LoVo (cell line): ENCODE measurements at places on chromosomes 5 and 9.

GRCh38 chr5:139743001-139743771 is 52.4 kb upstream of the PSD2 start:
- DNase-seq, result no peak

DNA sequence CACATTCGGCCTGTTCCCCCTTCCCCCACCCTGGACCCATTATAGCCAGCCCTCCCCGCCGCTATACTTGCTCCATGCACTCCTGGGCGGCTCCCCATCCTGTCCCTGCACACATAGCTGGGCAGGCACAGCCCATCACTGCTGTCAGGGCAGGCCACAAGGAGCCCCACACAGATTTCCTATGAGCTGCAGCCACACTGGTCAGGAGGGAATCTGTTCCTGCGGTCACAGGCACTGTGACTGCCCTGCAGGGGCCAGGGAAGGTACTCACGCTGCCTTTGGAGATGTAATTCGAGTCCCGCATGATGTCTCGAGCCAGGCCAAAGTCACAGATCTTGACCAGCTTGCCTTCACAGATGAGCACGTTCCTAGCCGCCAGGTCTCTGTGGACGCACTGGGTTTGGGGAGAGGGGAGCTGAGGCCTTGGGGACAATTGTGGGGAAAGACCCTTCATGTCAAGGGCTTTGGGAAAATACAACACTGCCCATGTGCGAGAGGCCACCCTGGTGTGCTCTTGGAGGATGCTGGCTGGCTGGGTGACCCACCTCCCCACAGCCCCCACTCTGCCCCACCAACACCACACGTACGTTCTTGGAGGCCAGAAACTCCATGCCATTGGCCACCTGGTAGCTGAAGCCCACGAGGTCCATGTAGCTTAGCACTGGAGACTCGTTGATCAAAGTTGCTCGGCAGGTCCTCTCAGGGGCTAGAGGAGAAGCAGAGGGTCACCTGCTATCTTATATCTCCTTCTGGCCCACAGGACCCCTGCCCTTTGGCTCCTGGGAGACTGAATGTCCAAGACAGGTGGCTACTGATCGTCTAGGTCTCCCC is 34.5 kb upstream of the CSF1R start:
- no peak for DNase-seq

DNA sequence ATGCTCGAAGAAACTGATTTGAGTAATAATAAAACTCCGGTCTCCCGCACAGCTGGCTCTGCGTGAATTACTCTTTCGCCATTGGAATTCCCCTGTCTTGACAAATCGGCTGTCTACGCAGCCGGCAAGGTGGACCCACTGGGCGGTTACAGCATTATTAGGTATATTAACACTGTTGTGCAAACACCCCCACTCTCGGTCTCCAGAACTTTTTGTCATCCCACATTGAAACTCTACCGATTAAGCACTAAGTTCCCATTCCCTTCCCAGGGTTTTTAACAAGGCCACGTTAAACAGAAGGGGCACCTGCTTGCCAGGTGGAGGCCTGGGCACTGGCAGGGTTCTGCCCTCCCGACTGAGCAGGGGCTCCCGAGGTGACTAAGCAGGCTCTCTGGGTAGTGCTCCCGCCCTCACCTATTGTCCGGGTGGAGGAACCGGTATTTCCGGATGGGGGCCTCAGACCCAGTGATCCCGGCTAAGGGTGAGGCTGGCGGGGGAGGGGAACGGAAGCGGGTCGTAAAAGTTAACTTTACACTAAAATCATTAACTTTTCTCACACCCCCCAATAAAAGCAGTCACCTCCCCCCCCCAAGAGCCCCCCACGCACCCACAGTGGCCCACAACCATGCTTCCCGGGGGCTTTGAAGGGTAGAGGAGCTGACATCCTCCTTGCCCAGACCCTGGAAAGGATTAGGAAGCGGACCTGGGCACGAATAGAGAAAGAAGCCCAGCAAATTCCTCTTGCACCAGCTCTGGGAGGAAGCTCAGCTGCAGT is 53.5 kb upstream of the TJP2 start:
- peak; percentile 91 for DNase-seq

- DNase-seq, result peak; percentile 87
Observed at GRCh38 chr5:14035859-14036503, 91.5 kb upstream of the DNAH5 start.

DNA sequence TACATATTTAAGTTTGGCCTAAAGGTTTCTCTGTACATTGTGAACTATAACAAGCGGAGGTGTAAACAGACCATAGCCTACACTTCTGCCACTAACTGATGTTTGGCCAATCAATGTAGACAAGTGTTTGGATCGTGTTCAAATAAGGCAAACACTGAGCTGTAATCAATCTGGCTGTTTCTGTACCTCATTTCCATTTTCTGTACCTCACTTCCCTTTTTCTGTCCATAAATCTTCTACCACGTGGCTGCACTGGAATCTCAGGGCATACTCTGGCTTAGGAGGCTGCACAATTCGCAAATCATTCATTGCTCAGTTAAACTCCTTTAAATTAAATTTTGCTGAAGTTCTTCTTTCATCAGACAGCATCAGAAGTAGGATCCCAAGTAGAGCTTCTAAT is 140.9 kb downstream of the SLC25A46 start:
- no peak for DNase-seq

DNA sequence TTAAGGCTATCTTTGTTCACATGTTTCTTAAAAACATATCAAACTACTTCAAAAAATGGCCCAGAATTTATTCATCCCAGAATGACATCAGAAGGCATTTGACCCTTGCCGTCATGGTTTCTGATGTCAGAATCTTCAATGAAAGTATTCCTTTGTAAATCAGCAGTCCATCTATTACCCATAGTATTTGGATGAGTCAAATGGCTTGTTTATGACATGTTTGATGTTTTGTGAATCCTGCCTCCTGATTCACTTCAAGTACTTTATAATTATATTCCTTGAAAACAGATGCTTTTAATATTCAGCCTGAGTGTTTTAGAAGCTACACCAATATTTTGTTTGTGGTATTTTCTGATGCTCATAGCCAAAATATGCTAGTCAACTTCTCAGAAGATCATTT is 200.8 kb upstream of the MEF2C start:
- DNase-seq, result no peak

DNA sequence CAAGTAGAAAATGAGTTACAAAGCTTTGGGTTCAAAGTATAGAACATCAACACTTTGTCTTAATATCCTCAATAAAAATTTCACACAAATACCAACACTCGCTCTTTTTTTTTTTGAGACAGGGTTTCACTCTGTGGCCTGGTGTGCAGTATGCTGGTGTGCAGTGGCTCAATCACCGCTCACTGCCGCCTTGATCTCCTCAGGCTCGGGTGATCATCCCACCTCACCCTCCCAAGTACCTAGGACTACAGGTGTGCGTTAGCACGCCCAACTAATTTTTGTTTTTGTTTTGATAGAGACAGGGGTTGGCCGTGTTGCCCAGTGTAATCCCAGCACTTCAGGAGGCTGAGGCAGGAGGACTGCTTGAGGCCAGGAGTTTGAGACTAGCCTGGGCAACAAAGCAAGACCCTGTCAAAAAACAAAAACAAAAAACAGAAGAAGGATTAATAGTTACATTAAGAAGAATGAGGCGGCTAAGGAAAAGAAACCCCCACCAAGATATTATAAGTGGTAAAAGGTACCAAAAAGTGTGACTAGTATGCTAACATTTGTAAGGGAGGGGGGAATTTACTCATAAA is 20.3 kb downstream of the FNBP1 start:
- no peak for DNase-seq

GRCh38 chr9:90774682-90775081 is 26.9 kb upstream of the SYK start:
- DNase-seq, result no peak

- DNase-seq, result no peak
Observed at GRCh38 chr5:55441107-55441771, 93.5 kb downstream of the PLPP1 start.

GRCh38 chr5:94849821-94850736 is 231.6 kb downstream of the SLF1 start:
- peak; percentile 35 for DNase-seq

DNA sequence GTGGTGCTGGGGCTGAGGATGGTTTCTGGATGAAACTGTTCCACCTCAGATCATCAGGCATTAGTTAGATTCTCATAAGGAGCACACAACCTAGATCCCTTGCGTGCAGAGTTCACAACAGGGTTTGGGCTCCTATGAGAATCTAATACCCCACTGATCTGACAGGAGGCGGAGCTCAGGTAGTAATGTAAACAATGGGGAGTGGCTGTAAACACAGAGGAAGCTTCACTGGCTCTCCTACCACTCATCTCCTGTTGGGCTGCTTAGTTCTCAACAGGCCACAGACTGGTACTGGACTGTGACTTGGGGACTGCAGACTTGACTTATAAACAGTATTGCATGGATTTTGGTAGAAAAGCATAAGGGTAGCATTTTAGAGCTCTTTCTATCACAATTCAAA is 870.7 kb upstream of the CDH10 start:
- DNase-seq, result no peak

DNA sequence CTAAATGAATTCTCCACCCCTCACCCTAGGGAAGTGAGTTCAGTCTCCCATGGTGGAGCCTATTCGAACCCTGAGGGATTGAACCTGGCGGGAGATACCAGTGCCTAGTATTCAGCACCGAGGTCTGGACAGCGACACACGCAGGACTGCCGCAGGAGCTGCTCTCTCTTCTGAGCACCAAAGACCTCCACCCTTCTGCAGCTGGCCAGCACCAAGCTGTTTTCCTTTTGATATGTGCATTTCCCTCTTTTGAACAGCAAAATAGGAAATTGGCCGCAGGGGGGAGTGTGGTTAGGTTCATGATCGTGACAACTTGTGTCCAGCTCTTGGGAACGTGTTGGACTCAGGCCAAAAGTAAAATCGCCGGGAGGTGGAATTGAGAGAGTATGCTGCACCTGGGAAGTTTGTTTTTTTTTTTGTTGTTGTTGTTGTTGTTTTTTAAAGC is 1.2 kb upstream of the PCSK1 start:
- peak; percentile 72 for DNase-seq

DNA sequence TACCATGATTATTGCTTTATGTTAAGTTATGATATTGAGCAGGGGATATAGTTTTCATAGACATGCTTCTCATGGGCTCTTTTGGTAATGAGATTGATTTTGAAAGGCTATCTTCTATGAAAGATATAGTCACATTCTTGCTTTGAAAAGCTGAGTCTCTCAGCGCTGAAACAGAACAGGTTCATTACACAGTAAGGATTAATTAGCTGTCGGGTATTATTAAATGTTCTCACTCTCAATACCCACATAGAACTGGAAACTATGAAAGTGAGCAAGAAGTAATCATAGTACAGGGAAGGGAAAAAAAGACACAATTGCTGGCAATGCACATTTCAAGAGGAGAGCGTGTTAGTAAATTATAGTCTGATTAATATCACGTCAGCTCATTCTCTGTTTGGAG is 171.6 kb upstream of the GPR151 start:
- no peak for DNase-seq

DNA sequence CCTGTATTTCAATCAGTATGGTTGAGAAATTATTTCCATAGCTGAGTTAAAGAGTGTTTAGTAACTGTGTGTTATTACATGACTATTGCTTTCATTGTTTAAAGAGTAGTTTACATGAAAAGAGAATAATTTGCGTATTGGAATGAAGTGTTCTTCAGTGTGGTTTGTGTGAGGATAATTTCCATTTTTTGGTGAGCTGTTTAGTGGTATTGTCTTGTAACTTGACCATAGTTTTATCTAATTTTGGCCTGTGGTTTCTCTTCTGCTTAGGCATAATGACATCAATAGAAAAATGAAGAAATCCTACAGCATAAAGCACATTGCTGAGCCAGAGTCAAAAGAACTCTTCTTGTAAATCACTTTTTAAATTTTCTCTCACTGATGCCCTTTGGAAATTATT is 151.2 kb downstream of the SNCAIP start:
- DNase-seq, result no peak

DNA sequence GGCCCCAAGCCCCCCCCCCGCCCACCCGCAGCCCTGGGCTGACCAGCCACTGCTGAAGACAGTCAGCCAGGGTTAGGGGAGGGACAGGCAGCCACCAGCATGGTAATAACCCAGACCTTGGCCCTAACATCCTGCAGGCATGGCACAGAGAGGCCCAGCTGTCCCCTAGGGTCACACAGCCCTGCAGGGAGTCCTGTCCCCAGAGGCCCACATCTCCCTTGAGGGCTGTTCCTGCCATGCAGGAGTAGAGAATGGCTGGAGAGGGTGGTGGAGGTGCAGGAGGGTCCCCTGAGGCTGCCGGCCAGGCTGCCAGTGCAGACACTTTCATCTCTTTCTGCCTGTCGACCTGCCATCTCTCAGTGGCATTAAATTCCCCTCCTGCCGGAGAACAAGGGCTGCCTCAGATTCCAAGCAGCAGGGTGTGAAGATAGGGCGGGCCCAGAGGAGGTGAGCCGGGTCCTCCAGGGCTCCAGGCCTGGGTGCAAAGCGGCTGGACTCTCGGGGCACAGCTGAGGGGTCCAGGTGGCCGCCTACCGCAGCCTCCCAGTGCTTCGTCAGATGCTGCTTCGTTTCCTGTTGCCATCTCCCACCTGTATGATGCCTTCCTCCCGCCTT is 40.0 kb downstream of the CXXC5 start:
- DNase-seq, result no peak

GRCh38 chr9:110968096-110968495 is 70.2 kb downstream of the LPAR1 start:
- DNase-seq, result no peak

- no peak for DNase-seq
Observed at GRCh38 chr5:98593418-98593817, 180.0 kb upstream of the RGMB start.

DNA sequence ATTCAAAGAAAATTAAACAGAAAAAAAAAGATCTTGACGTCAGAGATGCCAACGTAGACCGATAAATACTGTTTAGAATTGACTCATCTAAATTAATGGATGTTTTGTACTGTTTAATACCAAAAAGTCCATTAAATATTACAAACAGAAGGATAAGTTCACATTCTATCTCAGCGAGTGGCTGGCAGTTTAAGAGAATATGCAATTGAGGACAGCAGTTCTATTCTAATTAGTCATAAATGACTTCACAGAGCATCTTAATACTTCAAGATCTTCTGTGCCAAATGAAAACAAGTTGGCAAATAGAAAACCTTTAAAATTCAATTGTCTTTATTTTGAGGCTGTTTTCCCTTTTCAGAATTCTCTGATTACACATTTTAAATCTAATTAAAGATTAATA is 326.6 kb upstream of the NREP start:
- no peak for DNase-seq

- DNase-seq, result peak; percentile 29
Observed at GRCh38 chr9:3968891-3969290, 331.0 kb downstream of the GLIS3 start.

- no peak for DNase-seq
Observed at GRCh38 chr9:132892400-132892799, 13.7 kb downstream of the SPACA9 start.

GRCh38 chr9:134420281-134420845 is 94.1 kb downstream of the RXRA start:
- no peak for DNase-seq

DNA sequence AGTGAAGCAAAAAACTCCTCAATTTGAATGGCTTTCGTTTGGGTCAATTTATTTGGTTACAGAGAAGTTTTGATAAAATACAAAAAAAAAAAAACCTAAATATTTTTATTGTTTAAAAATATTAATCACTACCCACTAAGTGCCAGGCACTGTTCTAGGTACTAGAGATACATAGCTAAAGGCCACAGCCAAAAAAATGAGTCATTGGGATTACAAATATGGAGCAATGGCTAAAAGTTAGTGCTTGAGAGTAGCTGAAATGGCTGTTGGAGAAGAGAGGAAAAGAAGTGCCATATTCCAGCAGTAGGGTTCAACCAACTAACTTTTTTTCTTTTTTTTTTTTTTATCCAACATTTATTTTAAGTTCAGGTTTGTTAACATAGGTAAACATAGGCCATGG is 130.1 kb upstream of the PTGER4 start:
- DNase-seq, result no peak
